ENCODE measurements at places on chromosomes 5 and 9.

GRCh38 chr5:61263561-61264272 lies 68.3 kb upstream of the ZSWIM6 start:
- DNase-seq = no peak

DNA sequence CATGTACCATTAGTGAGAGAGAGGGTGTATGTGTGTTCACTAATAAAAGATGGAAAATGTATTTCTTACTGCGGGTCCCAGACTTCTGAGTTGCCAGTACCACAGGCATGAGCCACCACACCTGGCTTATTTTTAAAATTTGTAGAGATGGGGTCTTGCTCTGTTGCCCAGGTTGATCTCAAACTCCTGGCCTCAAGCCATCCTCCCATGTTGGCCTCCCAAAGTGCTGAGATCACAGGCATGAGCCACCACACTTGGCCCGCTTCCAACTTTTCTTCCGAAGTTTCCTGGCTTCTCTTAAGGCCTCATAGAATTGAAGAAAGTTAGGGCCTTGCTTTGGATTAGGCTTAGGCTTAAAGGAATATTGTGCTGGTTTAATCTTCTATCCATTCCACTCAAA lies 40.4 kb upstream of the F2RL2 start:
- no peak for DNase-seq

DNA sequence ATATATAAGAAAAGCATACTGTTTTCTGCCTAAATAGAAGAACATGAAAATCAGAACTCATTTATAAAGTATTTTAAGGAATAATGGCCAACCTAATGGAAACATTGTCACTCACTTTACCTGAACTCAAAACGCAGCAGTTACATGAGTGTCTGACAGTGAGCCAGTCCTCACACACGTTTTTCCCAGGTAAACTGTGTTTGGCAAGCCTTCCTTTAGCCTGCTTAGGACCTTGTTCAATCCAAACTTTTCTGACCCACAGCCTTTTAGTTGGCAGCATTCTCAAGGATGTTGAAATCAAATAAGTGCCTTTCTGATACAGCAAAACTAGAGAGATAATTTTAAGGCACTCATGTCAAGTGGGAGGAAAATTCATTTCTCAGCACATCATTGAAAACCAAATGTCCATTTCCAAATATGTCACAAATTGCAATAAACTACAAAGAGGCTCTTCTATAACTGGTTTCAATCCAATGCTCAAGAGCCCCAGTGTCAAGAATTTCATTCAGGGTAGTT lies 83.5 kb upstream of the SPDL1 start:
- DNase-seq = no peak

DNA sequence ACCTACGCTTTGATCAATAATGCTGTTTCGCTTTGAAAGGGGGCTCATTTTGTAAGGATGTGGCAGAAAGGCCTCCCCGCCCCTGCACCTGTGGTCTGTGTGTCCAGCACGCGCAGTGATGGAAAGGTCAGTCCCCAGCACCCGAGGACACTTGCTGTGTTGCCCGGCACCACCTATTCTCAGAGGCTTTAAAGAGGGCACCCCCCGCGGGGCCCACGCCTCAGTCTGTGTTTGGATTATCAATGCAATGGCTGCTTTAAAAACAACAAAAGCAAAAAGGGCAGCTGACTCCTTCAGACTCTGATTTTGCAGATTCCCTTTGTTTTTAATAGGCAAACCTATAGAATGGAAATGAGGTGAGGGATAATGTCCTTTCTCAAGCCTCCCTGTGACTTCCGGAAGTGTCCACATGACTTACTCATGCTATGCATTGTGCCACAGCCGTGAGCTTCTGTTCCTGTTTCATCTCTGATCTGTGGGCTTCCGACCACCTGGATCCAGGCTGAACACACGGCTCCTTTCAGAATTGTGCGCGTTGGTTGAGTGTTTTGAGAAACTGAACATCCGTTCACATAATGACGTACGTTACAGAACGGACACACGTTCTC lies 416.2 kb downstream of the IRX2 start:
- DNase-seq = no peak

GRCh38 chr5:3303777-3304176 lies 291.9 kb upstream of the IRX1 start:
- DNase-seq = no peak

DNA sequence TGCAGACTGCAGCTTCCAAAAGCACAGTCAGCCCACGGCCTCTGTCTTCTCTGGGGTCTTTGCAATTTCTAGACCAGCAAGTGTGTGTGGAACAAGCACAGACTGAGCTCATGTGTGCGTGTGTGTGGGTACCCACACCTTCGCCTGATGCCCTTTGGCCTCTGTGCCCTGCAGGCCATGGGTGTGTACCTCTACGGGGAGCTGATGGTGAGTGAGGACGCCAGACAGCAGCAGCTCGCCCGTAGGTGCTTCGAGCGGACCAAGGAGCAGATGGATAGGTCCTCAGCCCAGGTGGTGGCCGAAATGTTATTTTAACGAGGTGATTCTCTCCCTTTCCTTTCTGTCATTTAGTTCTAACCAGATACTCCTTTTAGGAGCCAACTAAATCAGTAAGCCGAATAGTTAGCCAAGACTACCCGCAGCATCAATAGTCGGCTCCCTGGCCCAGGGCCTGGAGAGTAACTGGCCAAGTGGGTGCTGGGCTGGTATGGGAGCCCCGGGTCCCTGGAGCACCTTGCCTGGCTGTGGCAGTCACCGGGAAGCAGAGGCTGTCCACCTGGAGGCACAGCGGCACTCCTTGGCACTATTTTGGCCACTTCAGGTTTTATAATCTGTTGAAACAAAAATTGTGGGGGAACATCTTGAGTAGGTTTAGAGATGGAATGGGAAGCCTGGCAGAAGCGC lies 235.0 kb downstream of the FANCC start:
- DNase-seq = no peak

GRCh38 chr9:137251194-137251461 lies at the start of gene STPG3:
STPG3 (plus strand) TSS chr9:137251286; CDS start chr9:137251287, 1 bp downstream.
- no peak for DNase-seq

GRCh38 chr5:141746395-141746794 lies 64.4 kb upstream of the ARAP3 start:
- DNase-seq = no peak

DNA sequence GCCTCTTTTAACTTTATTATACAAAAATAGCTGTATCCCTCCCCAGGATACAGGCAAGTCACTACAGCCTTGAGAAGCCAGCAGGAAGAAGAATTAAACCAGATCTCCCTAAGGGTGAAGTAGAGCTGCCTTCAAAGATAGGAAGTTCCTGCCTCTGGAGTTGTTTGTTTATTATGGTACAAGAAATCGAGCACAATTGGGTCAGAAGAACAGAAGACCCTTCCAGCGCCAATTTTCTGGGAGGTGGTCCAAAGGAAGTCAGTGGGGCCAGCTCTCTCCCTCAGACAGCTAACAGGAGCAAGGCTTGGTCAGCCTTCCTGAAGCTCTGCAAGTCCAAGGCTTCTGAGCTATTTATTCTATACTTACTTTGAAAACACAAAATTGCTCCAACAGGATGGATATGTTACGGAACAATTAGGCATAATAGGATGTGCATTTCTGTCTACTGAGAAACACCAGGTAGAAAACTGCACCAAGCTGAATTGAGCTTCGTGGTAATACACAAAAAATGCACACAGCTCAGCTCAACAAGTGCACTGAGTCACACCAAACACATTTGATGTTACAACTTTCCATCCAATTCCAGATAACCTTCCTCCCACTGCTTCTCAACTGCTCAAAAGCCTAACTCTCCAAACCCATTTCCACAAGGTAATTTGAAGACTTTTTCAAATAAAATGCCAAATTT lies 16.0 kb downstream of the SERINC5 start:
- DNase-seq = no peak

DNA sequence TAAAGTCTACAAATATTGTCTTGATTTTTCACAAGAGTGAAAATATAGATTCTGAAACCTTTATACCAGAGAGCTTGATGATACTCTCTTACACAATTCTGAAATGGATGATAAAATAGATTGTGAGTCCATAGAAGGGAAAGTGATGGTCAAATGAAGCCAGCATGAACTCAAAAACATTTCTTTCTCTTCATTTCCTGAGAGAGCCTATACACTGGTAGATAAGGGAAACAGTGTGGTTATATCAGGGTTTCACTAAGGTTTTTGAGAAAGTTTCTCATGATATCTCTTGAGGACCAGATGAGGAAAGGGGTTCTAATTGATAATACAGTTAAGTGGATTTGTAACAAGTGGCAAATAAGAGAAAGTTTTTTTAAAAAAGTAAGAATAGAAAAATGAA lies 254.1 kb downstream of the PJA2 start:
- no peak for DNase-seq

DNA sequence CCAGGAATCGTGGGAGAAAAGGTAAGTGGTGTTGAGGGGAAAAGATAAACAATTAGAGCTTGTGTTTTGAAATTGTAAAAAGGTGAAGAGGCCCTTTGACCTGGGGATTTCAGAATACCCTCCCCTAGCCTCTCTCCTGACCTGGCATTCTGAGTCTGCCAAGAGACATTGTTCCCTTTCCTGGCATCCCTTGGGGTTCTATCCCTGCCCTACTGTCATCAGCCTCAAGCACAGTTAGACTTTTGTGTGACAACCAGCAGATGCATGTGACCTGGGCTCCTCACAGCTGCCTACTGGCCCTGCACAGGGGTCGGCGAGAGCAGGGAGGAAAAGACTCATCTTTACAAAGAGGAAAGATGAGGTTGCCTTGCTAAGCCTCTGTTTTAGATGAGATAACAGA lies 72.2 kb upstream of the ORM1 start:
- DNase-seq = no peak

- no peak for DNase-seq
Measured at GRCh38 chr9:33135470-33135958, 31.6 kb downstream of the B4GALT1 start.

DNA sequence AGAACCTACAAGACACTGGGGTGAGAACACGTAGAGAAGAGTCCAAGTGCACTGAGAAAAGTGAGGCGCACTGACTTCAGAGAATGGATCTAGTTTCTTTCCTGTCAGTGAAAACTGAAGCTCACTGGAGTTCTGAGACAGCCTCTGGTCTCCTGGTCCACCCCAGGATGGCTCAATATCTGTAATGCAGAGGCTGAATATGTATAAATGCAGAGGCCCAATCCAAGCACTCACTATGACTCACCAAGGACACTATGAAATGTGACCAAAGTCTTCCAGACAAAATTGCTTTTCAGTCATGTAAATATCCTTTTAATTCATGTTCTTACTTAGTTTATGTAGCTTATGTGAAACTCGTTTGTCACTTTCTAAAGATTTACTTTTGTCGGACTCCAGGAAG lies 53.8 kb downstream of the NFIB start:
- no peak for DNase-seq

GRCh38 chr5:168307925-168308584 lies 16.6 kb downstream of the WWC1 start:
- no peak for DNase-seq

- DNase-seq = no peak
Measured at GRCh38 chr9:18688581-18689565, 214.9 kb downstream of the ADAMTSL1 start.
